Activated CD4-positive, alpha-beta memory T cell treated with anti-CD3 and anti-CD28 coated beads for 36 hours (primary cell): ENCODE measurements at places on chromosomes 2 and 18.

- no peak for DNase-seq
Observed at GRCh38 chr2:10188211-10188610, 65.7 kb downstream of the RRM2 start.

- DNase-seq: no peak
Observed at GRCh38 chr2:238483656-238484055, 56.9 kb downstream of the ASB1 start.

- DNase-seq: no peak
Observed at GRCh38 chr2:240300261-240300821, 135.1 kb upstream of the GPC1 start.

DNA sequence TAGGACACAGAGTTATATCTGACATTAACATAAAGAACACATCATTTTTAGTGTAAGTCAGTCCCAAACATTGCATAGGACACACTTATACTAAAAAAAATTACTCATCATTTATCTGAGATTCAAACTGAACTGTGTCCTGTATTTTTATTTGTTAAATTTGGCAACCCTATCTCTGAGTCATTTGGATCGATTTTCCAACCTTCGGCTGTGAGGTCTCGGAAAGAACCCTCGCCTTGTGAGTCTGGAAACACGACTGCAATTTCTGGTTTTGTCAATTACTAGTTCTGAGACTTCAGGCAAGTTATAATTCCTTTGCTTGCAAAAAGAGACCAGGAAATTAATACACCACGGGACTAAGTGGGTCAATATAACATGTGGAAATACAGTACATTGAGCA lies 14.0 kb downstream of the ATP8B1 start:
- DNase-seq: no peak

- DNase-seq: no peak
Observed at GRCh38 chr18:5207471-5208150, 10.6 kb upstream of the AKAIN1 start.

- peak; percentile 25 for DNase-seq
Observed at GRCh38 chr2:84694088-84694622, 177.9 kb downstream of the DNAH6 start.

DNA sequence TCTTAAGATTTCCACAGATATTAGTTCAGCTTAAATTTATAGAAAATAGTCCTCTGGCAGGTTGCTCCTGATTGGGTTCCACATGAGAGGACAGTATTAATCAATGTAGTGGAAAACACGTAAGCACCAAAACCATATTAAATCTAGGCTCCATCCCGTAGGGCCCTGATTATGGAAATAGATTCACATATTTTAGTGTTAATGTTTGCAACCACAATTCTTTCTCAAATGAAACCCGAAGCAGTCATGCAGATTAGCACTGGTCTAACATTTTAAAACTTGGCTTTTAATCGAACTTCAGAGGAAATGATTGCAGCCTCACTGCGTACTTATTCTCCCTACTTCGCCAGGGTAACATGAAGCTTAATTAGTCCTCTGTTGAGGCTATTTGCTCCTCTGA lies 60.9 kb downstream of the METTL4 start:
- no peak for DNase-seq

GRCh38 chr18:31513189-31513935 lies 15.4 kb downstream of the DSG2 start:
- DNase-seq: no peak

DNA sequence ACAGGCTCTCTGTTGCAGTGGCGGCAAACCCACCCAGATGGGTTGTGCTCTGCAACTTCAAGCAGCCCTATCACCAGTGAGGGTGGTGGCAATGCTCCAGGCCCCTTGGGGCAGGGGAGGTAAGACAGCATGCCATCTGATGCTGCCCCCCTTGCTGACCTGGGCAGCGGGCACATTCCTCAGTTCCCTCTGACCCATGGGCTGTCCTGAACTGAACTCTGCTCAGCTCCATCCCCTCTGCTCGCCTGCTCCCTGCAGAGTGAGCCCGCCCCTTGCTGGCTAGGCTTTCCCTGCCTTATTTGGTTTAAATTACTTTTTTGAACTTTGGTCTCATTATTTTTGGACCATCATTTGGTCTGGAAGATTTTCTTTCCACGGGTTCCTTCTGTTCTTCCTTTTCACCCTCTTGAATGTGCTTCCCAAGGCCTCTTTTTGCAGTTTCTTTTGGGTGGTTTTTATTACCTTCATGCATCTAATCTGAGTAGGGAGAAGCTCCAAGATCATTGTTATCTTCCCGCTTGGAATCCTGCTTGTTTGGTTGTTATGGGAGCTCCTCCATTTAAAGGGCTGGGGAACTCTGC lies 565.4 kb downstream of the TNS1 start:
- DNase-seq: no peak

- no peak for DNase-seq
Observed at GRCh38 chr2:240259201-240259923, 118.9 kb upstream of the OTOS start.

DNA sequence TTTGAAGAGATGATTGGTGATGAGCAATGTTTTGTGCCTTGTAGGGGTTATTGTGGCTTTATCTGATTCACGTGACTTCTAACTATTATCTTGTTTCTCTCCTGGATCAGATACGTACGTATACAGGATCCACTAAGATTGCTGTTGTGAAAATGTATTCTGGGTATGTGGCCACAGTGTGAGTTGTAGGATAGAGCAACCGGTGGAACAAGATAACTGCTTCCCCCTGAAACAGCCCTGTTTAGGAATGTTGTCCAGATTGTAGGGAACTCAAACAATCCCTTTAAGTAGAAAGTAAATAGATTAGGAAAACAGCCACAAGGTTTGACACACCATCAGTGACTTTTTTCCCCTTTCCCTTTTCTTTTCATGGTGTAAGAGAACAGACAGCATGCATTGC lies 22.3 kb upstream of the MBOAT2 start:
- DNase-seq: no peak

DNA sequence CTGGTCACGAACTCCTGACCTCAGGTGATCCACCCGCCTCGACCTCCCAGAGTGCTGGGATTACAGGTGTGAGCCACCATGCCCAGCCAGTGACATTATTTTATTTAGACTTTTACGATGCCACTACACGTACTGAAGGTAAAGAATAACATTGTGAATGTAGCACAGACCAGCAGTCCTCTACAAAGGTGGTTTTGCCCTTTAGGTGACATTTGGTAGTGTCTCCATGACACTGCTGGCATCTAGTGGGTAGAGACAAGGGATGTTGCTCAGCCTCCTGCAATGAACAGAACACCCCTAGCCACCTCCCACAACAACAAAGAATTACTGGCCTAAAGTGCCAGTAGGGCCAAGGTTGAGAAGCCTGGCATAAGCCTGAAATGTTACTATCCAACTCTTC lies 69.5 kb downstream of the MYOM1 start:
- no peak for DNase-seq

DNA sequence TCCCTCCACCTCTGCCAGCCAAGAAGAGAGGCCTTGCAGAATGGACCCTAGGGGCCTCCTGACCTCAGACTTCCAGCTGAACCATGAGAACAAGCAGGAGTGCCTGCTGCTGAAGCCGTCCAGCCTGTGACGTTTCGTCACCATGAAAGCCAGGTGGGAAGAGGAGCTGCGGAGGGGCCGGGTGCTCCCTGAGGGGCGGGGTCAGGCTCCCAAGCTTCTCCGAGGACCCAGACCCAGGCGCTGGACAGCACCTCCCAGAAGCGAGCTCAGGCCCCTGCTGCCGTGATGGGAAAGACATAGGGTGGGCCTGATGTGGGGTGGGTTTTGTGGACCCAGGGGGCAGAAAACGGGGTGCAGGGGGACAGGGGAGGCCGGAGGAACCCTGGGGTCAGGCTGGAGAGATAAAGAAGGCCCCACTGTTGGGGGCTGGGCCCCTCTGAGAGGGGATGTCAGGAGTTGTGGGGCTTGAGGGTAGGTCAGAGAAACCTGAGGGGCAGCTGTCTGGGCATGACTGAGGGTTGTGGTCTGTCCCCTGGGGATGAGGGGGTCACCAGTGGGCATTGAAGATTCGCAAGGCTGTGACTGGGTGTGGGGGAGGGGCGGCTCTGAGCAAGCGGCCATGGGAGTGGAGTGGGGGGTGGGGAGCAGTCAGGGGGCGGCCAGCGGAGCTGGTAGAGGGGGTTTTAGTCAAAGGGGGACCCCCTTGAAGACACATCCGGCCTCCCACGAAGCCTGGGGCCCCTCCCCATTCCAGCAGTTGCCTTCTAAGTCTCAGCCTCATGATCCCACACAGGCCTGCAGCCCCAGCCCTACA lies 73.4 kb upstream of the ODC1 start:
- DNase-seq: no peak

DNA sequence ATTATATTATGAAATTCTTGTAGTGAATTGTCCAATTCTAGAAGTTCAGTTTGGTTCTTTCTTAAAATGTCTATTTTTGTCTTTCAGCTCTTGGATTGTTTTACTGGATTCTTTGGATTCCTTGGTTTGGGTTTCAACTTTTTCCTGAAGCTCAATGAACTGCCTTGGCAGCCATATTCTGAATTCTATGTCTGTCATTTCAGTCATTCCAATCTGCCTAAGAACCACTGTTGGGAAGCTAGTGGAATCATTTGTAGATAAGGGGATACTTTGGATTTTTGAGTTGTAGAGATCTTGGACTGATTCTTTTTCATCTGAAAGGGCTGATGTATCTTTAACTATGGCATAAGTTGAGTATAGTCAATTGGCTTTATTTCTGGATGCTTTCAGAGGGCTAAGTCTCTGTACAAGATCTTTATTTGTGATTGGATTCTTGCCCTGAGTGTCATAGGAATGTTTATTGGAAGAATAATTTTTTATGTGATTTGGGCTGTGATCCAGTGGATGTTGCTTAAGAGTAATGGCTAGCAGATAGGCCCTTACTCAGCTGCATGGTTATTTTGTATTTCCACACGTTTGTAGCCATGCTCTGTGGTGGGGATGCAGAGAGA lies 42.3 kb downstream of the SERPINB7 start:
- no peak for DNase-seq

DNA sequence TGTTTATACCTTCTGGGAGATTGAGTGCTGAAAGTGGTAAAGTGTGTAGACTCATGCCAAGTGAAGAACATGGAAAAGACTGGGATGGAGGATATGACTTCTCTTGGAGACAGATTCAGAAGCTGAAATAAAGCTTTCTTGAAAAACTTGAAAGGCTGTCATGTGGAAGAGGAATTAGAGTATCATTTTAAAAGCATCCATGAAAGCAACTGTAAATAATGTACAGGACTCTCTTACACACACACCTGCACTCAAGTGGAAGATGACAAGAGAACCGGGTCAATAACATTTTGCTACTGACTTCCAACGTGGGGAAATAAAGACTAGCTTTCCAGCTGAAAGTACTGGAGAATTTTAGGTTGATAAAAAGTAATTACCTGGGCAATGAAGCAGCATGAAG lies 658.2 kb downstream of the TDRD15 start:
- no peak for DNase-seq

GRCh38 chr18:75378376-75379315 lies 48.9 kb downstream of the SMIM21 start:
- no peak for DNase-seq

- DNase-seq: no peak
Observed at GRCh38 chr2:2502201-2502549, 171.1 kb upstream of the MYT1L start.

GRCh38 chr2:119734047-119734446 lies 25.7 kb upstream of the PTPN4 start:
- DNase-seq: no peak

- DNase-seq: no peak
Observed at GRCh38 chr2:238857959-238858358, 10.1 kb downstream of the TWIST2 start.

DNA sequence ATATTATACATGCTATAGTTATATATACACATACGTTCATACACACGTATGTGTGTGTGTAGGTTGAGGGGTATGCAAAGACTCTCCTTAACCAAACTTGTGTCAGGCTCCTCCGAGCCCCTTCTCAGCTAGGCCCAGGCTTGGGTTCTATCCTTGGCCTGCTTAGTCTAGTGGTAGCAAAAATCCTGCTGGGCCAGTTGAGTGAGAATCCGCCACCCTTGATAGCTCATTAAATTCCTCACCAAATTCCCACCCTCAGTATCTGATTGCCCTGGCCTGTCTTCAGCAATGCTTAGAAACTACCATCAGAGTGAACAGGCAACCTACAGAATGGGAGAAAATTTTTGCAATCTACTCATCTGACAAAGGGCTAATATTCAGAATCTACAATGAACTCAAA lies 126.5 kb downstream of the TSN start:
- no peak for DNase-seq

GRCh38 chr2:21819454-21819853 lies 695.7 kb downstream of the TDRD15 start:
- no peak for DNase-seq

GRCh38 chr2:136310005-136310495 lies 192.1 kb upstream of the CXCR4 start:
- DNase-seq: peak; percentile 72

GRCh38 chr2:184305105-184305504 lies 293.2 kb upstream of the ZNF804A start:
- no peak for DNase-seq

DNA sequence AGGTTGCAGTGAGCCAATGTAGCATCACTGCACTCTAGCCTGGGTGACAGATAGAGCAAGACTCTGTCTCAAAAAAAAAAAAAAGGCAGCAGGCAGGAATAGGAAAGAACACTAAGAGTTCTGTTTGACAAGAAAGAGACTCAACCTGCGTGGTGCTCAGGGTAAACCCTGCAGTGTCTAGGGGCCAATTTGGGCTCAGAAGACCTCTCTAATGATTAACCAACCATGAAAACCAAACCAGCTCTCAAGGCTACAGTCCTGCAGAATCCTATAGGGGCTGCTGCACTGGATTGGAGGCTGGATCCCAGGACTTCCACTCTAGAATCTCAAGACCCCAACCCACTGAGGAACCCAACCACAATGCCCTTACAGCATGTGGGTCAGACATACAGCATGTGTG lies 2.4 kb downstream of the TRABD2A start:
- no peak for DNase-seq

GRCh38 chr18:61898640-61899101 lies 5.9 kb upstream of the RNF152 start:
- no peak for DNase-seq

DNA sequence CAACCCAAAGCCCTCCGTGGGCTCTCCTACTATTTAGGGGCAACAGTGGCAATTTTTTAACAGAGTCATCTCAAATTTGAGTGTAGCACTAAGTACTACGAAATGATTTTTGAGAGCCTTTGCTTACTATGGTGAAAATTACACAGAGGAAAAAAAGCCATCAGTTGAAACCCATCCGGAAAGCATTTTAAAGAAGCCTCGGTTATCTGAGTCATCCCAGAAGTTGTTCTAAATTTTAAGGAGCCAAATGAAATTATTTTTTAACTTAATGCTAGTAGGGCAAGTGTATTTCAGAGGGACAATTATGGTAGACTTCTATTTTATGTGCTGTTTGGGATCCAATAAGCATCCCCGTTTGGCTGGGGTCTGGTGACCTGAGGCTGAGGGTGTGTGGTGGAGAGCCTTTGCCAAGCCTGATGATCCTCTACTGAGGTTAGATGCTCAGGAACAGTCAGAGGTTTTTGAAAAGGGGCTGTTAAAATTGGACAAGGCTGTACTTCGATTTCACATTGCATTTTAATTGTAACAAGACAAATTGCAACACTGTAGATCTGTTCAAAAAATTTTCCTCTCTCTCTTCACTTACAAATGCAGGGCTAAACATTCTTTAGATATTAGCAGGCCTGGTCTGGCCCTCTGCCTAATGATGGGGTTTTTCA lies 47.0 kb downstream of the RAPGEF4 start:
- no peak for DNase-seq

- no peak for DNase-seq
Observed at GRCh38 chr18:24731158-24731557, 270.7 kb downstream of the HRH4 start.
